ENCODE measurements at places on chromosomes 6 and 20.
A peak's percentile ranks its signal among the peaks of the same experiment; 100 is the strongest.

GRCh38 chr6:159968295-159969203, at the start of gene IGF2R:
Gene IGF2R, plus strand, starts transcription at chr6:159969082. Its CDS starts 165 bp downstream, at chr6:159969247.
- peak; percentile 72 for DNase-seq

DNA sequence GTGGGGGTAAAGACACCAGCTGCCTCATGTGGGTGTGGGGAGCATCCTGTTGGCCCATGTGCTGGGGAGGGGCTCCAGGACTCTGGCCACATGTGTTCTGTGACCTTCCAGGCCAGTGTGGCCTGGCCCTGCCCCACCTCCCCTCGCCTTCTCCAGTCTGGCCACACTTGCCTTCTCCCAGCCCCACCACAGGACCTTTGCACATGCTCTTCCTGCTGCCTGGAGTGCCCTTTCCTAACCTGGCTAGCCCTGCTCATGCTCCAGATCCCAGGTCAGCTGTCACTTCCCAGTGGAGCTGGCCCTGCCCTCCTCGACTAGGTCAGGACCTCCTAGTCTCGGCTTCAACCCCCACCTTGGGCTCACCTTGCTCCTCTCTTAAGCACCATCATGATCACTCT, 183.8 kb downstream of the CDH4 start:
- no peak for DNase-seq

GRCh38 chr6:135703621-135704020, 147.9 kb upstream of the PDE7B start:
- peak; percentile 60 for DNase-seq

GRCh38 chr6:154928325-154928922, 66.7 kb upstream of the TIAM2 start:
- DNase-seq = peak; percentile 64

GRCh38 chr20:60219231-60219630, 261.0 kb downstream of the CDH26 start:
- no peak for DNase-seq

DNA sequence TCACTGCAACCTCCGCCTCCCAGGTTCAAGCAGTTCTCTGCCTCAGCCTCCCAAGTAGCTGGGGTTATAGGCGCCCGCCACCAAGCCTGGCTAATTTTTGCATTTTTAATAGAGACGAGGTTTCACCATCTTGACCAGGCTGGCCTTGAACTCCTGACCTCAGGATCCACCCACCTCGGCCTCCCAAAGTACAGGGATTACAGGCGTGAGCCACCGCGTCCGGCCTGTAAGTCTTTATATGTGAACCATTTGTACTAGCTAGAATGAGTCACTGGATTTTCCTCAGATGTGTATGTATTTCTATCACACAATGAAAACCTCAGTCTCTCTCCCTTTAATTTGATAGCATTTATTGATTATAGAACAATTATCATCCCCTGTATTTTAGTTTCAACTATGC, 34.0 kb downstream of the ITCH start:
- DNase-seq = peak; percentile 67

GRCh38 chr20:42634156-42634555, 555.5 kb downstream of the PTPRT start:
- no peak for DNase-seq

GRCh38 chr20:20677186-20677585, 35.3 kb downstream of the RALGAPA2 start:
- DNase-seq = no peak

GRCh38 chr20:2820084-2820895, 4.1 kb downstream of the TMEM239 start:
- DNase-seq = peak; percentile 90

DNA sequence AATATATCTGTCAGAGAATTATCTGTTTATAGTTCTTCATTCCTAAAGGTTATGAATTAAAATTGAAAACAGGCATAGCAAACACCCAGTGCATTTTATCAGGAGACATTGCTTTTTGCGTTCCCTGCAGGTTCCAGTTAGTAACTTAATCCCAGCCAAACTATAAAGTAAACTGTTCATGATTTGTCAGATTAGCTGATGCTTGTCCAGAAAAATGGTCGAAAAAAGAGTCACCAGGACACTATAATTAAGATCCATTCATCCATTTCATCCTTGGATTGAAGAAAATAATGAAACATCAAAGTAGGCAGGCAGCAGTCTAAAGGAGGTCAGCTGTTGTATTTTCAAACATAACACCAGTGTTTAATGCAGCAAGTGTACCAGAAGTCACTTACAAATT, 75.9 kb downstream of the EPHA7 start:
- DNase-seq = no peak

- no peak for DNase-seq
Observed at GRCh38 chr6:51077821-51078518, 259.3 kb downstream of the TFAP2B start.

GRCh38 chr6:157224951-157225574, 98.3 kb downstream of the TMEM242 start:
- DNase-seq = no peak

DNA sequence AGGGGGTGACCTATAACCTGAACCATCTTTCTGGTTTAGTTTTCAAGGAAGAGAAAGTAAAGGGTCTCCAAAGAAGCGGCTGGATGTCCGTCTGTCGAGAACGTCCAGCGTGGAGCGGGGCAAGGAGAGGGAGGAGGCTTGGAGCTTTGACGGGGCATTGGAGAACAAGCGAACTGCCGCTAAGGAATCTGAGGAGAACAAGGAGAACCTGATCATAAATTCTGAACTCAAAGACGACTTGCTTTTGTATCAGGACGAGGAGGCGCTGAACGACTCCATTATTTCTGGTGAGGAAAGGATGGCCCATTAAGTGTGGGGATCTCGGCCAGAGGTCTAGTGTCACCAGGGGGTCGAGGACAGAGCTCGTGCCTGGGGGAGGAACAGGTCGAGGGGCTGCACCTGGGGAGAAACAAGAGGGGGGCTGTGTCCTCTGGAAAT, 159.2 kb downstream of the SYCP2 start:
- DNase-seq = no peak

GRCh38 chr6:70411542-70412251, 1.6 kb upstream of the FAM135A start:
- DNase-seq = no peak

DNA sequence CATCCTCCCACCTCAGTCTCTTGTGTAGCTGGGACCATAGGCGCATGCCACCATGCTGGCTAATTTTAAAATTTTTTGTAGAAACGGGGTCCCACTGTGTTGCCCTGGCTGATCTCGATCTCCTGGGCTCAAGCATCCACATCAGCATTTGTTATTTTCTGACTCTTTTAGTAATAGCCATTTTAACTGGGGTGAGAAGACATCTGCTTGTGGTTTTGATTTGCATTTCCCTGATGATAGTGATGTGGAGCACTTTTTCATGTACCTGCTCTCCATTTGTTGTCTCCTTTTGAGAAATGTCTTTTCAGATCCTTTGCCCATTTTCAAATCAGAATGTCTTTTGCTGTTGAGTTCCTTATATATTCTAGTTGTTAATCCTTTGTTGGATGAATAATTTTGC, 22.2 kb upstream of the TULP4 start:
- no peak for DNase-seq

GRCh38 chr20:62501801-62502495, 26.2 kb upstream of the GATA5 start:
- peak; percentile 81 for DNase-seq

DNA sequence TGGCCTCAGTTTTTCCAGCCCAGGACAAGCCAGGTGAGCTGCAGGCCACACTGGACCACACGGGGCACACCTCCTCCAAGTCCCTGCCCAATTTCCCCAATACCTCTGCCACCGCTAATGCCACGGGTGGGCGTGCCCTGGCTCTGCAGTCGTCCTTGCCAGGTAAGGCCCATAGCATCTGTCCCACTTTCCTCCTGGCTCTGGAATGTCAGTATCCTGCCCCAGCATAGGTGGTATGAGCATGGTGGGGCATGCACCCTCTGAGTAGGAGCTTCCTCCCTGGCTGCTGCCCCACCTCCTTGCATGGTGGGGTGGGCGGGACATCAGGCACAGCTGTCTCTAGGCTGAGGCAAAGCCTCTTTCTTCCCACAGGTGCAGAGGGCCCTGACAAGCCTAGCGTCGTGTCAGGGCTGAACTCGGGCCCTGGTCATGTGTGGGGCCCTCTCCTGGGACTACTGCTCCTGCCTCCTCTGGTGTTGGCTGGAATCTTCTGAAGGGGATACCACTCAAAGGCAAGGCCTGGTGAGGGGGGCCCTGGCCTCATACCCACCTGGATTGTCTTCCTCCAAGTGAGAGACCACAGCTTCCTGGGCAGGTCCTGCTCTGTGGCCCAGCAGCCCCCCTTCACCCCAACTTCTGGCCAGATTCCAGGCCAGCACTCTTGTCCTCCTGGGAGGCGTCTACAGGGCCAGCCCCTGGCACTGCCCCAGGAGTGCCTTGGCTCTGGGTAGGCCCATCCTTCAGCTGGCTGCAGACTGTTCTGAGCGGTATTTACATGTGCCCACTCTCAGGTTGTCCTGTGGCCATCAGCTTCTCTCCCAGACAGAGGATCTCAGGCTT, 9.1 kb downstream of the PI16 start:
- DNase-seq = no peak

DNA sequence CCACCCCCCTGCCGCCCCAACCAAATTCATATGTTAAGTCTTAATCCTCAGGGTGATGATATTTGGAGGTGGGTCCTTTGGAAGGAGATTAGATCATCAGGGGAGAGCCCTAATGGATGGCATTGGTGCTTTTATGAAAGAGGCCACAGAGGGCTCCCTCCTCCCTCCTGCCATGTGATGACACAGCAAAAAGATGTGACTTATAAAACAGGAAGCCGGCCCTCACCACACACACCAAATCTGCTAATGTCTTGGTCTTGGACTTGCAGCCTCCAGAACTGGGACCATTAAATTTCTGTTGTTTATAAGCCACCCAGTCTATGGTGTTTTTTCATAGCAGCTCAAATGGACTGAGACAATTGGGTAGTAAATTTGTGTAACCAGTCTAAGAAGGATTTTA, 176.3 kb downstream of the ADGRG6 start:
- peak; percentile 47 for DNase-seq

DNA sequence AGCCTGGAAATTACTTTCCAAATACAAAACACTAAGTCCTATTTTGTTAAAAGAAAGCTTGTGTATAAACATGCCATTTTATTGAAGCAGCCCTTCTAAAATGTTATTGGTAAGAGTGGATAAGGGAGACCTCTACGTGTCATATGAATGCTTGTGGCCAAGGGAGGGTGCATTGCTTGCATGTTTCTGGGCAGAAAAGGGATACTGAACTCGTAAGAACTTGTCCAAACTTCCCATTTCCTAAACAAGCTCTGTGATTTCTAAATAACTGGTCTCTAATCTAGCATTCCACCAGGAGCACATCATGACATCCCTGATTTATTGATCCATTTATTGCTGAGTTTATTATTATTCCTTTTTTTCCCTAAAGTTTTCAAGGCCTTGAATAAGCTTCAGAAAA, 474.1 kb downstream of the CD109 start:
- peak; percentile 93 for DNase-seq

DNA sequence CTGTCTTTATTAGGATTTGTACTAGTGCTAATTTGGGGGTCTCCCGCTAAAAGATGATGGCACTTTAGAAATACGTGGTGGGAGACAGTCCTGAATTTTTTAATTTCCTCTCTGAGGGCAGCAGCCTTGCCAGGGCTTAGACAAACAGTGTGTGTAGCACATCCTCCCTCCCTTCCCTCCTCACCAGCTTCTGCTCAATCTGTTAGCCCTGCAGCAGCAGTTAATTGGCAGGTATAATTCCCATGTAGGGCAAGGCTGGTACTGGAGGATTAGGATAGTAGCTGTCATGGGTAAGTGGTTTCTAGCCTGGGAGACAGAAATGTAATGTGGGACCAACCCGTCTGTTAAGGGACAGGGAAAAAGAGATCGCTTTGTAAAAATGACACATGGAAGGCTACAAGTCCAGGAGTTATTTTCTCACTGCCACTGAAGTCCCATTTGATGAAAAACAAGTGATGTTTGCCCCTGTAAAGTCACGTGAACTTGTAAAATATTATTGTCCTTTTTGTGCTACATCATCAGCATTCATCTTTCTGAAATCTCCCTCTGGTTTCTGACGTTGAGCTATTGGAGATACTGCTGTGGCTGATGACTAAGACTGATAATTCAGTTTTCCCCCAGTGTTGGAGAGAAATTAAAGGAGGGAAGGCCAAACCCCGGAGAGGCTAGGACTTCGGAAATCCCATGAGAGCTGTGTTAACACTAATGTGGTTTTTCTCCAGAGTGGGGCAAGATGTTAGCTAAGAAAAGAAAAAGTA, 40.6 kb downstream of the CTNNBL1 start:
- peak; percentile 93 for DNase-seq

DNA sequence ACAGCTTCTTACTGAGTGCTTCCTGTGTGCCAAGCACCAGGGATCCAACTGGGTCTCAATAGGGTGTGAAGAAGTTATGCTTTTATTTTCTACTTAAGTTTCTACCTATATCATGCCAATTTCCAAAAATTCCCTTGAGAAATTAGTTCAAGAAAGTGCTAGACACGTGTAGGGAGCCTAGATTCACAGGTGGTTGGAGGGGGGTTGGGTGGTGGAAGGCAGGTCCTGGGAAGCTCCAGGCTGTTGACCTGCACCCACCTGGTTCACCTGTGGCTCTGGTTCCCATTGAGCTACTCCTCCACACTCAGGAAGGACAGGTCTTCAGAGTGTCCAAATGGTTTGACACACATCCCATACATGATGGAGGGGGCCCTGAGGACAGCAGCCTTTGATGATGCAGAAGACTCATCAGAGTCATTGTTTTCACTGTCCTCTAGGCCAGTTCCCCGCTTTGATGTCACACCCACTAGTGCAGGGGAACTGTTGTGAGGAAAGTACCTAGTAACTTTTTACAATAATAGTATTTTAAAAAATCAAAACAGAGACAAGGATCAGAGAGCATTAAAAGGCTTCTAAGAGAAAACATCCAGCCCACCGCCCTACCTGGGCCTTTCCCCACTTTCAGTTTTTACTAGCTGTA, 39.8 kb upstream of the MYL9 start:
- no peak for DNase-seq

GRCh38 chr6:16623731-16624130, 137.5 kb downstream of the ATXN1 start:
- DNase-seq = no peak

- no peak for DNase-seq
Observed at GRCh38 chr6:22557007-22557406, 12.4 kb upstream of the HDGFL1 start.

- DNase-seq = no peak
Observed at GRCh38 chr6:33072508-33073100, 845 bp downstream of the HLA-DPA1 start.

- DNase-seq = no peak
Observed at GRCh38 chr6:111294374-111294967, 188.5 kb downstream of the REV3L start.

GRCh38 chr6:67640484-67640883, 994.6 kb upstream of the ADGRB3 start:
- DNase-seq = peak; percentile 22

DNA sequence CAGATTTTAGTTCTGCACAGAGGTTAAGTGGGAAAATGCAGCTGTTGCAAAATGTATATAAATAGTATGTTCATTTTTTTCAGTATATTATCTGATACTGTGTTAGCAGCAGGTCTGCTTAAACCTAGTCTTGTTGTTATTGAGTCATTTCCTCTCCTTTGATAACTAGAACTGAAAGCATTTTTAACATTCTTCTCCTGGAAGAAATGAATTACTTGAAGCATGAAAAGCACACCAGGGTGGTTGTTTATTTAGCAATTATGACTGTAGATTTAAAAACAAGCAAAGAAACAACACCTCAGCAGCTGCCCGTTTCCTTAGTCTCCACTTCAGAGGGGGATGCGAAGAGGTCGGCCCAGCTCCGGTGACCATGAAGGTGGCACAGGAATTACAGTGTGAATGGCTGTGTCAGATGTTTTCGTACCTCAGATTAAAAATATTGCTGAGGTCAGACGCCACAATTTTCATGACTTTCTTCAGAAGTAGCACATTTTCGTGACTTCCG, 53.5 kb downstream of the GOPC start:
- peak; percentile 82 for DNase-seq

GRCh38 chr6:38065734-38066305, 246.3 kb downstream of the ZFAND3 start:
- DNase-seq = no peak

Measured in amniotic epithelial cell (primary cell).